NCI-H446 (cell line): ENCODE measurements at places on chromosomes 16 and 17.

GRCh38 chr17:78118801-78119241 is 9.7 kb downstream of the TMC6 start:
- no peak for DNase-seq

GRCh38 chr16:12422233-12422632 is 381.5 kb downstream of the CPPED1 start:
- no peak for DNase-seq

DNA sequence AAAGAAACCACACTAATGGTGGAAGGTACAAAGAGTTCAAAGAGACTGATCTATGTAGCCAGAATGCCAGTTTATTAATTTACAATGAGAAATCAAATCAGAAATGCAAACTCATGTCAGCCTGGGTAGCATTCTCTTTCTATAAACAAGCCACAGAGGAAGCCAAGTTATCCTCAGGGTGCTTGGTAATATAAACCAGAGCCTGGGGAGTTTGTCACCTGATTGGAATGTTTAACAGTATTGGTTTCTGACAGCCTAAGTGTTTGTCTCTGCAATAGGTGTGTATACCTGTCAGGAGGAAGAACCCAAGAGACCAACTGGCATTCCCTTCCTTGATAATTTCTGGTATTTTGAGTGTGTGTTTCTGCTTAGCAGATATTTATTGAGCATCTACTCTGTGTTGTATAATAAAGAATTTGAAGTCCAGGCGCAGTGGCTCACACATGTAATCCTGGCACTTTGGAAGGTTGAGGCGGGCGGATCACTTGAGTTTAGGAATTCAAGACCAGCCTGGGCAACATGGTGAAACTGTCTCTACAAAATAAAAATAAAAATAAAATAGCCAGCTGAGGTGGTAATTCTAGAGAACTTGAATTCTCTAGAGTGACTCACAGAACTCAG is 3.1 kb upstream of the C17orf58 start:
- no peak for DNase-seq

DNA sequence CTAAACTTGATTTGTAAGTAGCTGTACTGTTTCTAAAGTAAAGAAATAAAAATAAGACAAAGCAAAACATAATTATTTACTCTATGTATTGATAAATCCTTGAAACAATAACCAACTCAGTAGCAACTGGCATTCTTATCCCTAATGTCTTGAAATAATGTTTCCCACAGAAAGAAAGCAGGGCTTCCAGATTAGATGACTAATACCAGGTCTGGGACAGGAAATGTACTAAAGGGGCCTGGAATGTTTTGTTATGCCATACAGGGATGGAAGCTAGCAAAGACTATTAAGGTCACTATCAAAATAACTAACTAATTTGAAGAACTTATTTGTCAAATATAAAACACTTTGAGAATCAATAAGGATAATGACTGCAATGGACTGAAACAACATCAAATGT is 82.1 kb downstream of the CFDP1 start:
- DNase-seq, result no peak

DNA sequence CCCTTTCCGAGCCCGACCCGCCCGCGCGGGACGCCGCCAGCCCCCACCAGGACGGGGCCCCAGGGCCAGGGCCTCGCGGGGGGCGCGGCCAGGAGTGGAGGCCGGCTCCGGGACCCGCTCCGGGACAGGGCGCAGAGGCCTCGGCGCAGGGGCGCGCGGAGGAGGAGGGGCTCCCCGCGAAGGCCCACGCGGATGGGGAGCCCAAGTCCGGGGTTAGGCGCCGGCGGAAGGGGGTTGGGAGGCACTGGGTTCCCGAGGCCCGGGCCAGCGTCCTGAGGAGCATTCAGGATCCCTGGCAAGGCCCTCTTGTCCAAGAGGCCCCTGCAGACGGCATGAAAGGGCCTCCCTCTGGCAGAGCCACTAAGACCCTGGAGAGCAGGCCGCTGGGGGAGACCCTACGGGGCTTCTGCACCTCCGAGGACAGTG is 57.8 kb upstream of the CIBAR2 start:
- no peak for DNase-seq

GRCh38 chr17:34770586-34770985 is 190.7 kb downstream of the CCT6B start:
- DNase-seq, result no peak

GRCh38 chr17:81097943-81098308 is 63.0 kb downstream of the BAIAP2 start:
- no peak for DNase-seq

- DNase-seq, result no peak
Observed at GRCh38 chr16:67542464-67542863, 13.8 kb downstream of the RIPOR1 start.

- no peak for DNase-seq
Observed at GRCh38 chr16:24367186-24367710, 111.1 kb downstream of the CACNG3 start.

DNA sequence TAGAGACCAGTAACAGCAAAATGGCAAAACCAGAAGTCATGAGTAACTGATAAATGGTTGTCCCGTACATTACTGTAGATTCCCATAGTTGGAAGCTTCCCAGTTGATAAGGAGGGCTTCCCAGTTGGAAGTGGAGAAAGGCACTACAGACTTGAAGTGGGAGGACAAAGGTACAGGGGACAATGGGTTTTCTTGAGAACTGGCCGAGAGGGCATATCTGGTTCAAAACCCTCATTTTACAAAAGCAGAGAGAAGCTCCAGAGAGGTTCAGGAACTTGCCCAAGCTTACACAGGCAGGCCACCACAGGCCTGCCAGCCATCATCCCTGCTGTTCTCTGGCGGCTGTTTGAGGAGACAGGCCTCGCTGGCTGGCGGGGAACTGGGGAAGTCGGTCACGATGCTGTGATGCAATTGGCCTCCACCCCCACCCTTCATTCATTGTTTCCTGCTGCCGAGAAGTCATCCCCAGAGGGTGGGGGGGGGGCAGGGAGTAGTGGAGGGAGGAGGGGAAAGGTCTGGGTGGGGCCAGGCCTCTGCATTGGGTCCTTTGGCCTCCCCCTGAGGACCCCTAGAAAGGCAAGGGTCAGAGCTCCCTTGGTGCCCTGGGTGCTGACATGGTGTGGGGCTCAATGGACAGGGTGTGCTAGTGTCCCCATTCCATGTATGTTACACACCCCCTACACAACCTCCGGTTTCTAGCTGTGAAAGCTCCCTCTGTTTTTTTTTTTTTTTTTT is 3.0 kb downstream of the UBALD2 start:
- no peak for DNase-seq

- peak; percentile 76 for DNase-seq
Observed at GRCh38 chr17:28598799-28599310, at the start of gene SPAG5. SPAG5 (minus strand) TSS chr17:28599025; CDS start chr17:28598946, 79 bp downstream.

DNA sequence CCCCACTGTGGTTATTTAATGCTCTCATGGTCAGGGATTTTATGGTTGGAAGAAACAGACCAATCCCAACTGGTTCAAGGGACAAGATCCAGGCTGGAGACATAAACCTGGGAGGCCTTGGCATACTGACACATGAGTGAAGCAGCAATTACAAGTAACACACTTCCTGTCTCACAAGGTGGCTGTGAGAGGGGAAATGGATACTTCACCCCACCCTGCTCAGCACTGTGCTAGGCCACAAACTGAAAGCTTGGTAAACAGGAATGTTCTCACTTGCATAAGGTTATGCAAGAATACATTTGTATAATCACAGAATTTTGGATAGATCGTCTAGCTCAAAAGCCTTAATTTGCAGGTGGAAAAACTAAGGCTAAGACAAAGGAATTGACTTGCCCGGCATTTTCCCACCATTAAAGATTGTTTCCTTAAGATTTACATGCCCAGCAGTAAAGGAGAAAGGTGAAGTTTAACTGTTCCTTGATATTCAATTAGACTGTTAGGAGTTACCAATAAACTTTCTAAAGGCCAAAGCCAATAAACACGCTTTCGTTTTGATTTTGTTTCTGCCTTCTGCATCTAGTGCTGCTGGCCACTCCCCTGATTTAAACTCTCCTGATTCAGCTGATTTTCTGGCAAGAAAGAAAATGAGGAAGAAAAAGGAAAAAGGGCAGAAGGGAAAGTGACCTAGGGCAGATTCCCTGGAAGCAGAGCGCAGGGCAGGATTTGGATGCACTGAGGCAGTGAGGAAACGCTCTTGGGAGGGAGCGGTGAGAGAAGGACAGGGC is 215.6 kb upstream of the CDH5 start:
- no peak for DNase-seq

- no peak for DNase-seq
Observed at GRCh38 chr17:77042476-77043231, 98.1 kb upstream of the SEC14L1 start.

DNA sequence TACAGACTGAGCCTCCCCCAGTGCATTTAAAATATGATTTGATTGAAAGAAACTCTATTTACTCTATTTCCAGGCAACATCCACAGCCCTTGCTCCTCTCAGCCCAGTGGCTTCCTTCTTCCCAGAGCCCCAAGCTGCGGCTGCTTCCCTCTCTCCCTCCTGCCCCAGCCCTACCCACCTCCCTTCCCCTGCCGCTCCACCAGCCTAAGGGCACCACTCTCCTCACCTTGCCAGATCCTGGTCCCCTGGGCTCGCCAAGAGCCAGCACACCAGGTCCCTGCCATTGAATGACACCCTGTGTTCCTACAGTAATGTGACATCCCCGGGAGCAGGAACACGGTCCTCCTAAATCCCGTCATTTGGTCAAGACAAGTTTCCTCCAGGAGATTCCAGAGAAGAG is 236.0 kb downstream of the RBFOX3 start:
- DNase-seq, result no peak
